ENCODE measurements at places on chromosomes 1 and 21. TPM values are rescaled to one million over a fixed set of nuclear protein-coding genes. Genes with fewer than 3 reads are reported as not detected.

- H3K4me3 ChIP-seq: no peak overlapping the region
- no peaks in the 10 kb centered on the region for H3K4me1 ChIP-seq
- no peaks in the 10 kb centered on the region for H3K27me3 ChIP-seq
- no peak overlapping the region for H3K27ac ChIP-seq
- DNase-seq: no peak
These were observed 9.4 kb upstream of the TAL1 start for GRCh38 chr1:47241114-47242113.

GJA8 gene
- not detected for total RNA-seq

- no peaks in the 10 kb centered on the region for H3K4me1 ChIP-seq
- no peaks in the 10 kb centered on the region for H3K27me3 ChIP-seq
- H3K36me3 ChIP-seq: no peaks in the 10 kb centered on the region
- H3K27ac ChIP-seq: no peak overlapping the region
These were observed 7.1 kb upstream of the SSBP3 start for GRCh38 chr1:54413295-54413694.

GRCh38 chr21:33362044-33362555, 37.3 kb downstream of the IFNAR1 start:
- no peaks in the 10 kb centered on the region for H3K27me3 ChIP-seq
- H3K4me3 ChIP-seq: peak overlapping the region; percentile 51
- no peak overlapping the region for H3K27ac ChIP-seq
- peaks cover 19% of the 10 kb centered on the region for H3K4me1 ChIP-seq
- no peaks in the 10 kb centered on the region for H3K36me3 ChIP-seq

- no peak overlapping the region for H3K4me3 ChIP-seq
- no peaks in the 10 kb centered on the region for H3K36me3 ChIP-seq
- H3K27me3 ChIP-seq: no peaks in the 10 kb centered on the region
- no peaks in the 10 kb centered on the region for H3K4me1 ChIP-seq
These were observed 329.1 kb downstream of the LRRIQ3 start for GRCh38 chr1:73868810-73869336.

DNA sequence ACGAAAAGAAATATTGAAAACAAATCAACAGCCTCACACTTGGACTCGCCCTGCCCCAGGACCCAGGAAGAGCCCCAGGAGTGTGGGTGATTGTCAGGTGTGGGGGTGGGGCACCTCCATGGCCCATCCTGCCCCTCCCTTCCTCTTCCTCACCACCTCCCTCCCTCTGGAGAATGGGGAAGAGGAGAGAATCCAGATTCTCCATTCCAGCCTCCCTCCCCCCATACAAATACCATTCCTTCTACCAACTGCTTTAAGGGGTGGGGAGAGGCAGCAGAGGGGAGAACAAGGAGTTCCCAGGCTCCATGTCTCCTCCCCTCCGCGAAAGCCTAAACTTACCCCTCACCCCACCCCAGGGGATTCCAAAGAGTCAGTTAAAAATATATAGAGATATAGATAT, 36.7 kb downstream of the MEF2D start:
- no peaks in the 10 kb centered on the region for H3K27me3 ChIP-seq
- peaks cover 59% of the 10 kb centered on the region for H3K4me1 ChIP-seq
- H3K4me3 ChIP-seq: no peak overlapping the region
- peaks cover 15% of the 10 kb centered on the region for H3K36me3 ChIP-seq
- H3K27ac ChIP-seq: peak overlapping the region; percentile 51
- DNase-seq: no peak

DNA sequence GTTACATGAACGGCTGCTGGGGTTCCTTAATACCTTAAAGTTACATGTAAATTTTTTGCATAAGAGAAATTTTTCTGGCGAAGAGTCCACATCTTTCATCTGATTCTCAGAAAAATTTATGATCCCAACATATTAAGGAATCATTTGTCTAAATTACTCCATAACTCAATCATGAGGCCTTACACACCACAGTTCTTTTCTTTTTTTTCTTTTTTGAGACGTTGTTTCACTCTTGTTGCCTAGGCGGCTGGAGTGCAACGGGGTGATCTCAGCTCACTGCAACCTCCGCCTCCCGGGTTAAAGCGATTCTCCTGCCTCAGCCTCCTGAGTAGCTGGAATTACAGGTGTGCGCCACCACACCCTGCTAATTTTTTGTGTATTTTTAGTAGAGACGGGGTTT, 2.1 kb upstream of the S100A11 start:
- H3K36me3 ChIP-seq: no peaks in the 10 kb centered on the region
- H3K27me3 ChIP-seq: no peaks in the 10 kb centered on the region
- no peak overlapping the region for H3K27ac ChIP-seq
- DNase-seq: no peak

GRCh38 chr1:25773441-25774125, 26.4 kb upstream of the SELENON start:
- H3K36me3 ChIP-seq: peaks cover 15% of the 10 kb centered on the region
- H3K27me3 ChIP-seq: no peaks in the 10 kb centered on the region
- H3K4me3 ChIP-seq: no peak overlapping the region
- H3K27ac ChIP-seq: no peak overlapping the region
- H3K4me1 ChIP-seq: peaks cover 10% of the 10 kb centered on the region

OXCT2 gene
- total RNA-seq: 4.1 TPM

MUTYH gene
- 15.2 TPM for total RNA-seq

- H3K27me3 ChIP-seq: no peaks in the 10 kb centered on the region
- H3K27ac ChIP-seq: no peak overlapping the region
- no peak for DNase-seq
- H3K36me3 ChIP-seq: no peaks in the 10 kb centered on the region
- H3K4me3 ChIP-seq: no peak overlapping the region
- peaks cover 9% of the 10 kb centered on the region for H3K4me1 ChIP-seq
These were observed 37.1 kb downstream of the CCN1 start for GRCh38 chr1:85617633-85618100.

CASQ1 gene
- 6.0 TPM for total RNA-seq

- peak within 1 kb of the TSS; percentile 49 for H3K4me3 ChIP-seq
- no peak for DNase-seq
- no peaks in the 10 kb centered on the region for H3K36me3 ChIP-seq
These were observed at the start of gene KAZN for GRCh38 chr1:14598498-14599182. TSS of gene KAZN (plus strand) at chr1:14598685.

TCHH gene
- 0.49 TPM for total RNA-seq

DNA sequence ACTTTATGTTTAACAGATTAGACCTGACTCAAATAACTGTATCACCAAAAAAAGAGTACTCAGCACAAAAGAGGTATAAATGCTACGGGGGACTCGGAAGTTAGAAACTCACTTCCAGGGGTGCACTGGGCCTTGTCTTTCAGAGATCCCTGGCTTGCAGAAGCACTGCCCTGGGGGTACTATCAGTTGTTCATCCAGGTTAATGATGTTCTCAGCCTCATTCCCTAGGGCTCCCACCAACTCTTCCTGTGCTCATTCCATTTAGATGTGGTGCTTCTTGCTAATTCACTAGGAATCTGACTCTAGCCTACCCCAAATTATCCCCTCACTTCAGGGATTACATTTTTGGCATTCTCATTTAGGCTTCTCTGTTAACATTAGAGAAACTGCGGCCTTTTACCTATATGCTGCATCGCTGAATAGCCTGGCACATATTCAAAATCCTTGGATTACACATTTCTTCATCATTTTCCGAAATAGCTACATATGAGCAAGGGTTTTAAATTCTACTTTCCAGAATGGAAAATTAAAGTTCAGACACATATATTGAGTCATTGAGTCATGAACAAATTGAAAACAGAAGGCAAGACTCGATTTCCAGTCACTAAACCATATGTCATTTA, 338.5 kb downstream of the KCTD3 start:
- no peaks in the 10 kb centered on the region for H3K36me3 ChIP-seq
- no peaks in the 10 kb centered on the region for H3K27me3 ChIP-seq
- H3K4me3 ChIP-seq: no peak overlapping the region
- H3K27ac ChIP-seq: no peak overlapping the region
- H3K4me1 ChIP-seq: no peaks in the 10 kb centered on the region

NPR1 gene
- 279 TPM for total RNA-seq

DNA sequence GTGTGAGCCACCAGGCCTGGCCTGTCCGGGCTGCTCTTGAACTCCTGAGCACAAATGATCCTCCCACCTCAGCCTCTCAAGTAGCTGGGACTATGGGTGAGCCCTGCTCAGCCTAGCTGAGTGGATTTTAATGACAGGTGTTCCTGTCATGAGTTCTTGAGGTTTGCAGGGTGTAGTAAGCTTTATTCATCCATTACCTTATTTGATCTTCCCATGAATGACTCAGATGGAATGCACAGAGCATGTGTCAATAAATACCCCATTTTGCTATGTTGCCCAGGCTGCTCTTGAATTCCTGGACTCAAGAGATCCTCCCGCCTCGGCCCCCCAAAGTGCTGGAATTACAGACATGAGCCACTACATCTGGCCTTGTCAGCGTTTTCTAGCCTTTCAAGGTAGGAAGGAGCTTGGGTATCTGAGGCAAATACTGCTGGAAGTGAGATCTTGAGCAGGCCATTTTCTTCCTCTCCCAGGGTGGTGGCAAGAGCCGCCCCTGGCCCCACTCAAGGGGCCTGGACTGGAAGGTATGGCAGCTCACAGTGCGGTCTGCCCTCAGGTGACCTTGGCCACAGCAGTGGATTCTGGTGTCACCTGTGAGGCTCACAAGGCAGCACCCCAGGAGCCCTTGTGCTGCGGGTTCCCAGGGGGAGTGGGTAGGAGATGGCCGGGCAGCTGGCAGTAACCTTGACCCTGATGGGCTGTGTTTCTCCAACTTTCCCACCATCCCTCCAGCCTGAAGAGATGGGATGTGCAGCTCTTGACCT, 20.0 kb downstream of the PIK3CD start:
- no peak overlapping the region for H3K27ac ChIP-seq
- H3K4me3 ChIP-seq: no peak overlapping the region
- no peaks in the 10 kb centered on the region for H3K27me3 ChIP-seq
- H3K36me3 ChIP-seq: no peaks in the 10 kb centered on the region
- no peak for DNase-seq
- no peaks in the 10 kb centered on the region for H3K4me1 ChIP-seq

DNA sequence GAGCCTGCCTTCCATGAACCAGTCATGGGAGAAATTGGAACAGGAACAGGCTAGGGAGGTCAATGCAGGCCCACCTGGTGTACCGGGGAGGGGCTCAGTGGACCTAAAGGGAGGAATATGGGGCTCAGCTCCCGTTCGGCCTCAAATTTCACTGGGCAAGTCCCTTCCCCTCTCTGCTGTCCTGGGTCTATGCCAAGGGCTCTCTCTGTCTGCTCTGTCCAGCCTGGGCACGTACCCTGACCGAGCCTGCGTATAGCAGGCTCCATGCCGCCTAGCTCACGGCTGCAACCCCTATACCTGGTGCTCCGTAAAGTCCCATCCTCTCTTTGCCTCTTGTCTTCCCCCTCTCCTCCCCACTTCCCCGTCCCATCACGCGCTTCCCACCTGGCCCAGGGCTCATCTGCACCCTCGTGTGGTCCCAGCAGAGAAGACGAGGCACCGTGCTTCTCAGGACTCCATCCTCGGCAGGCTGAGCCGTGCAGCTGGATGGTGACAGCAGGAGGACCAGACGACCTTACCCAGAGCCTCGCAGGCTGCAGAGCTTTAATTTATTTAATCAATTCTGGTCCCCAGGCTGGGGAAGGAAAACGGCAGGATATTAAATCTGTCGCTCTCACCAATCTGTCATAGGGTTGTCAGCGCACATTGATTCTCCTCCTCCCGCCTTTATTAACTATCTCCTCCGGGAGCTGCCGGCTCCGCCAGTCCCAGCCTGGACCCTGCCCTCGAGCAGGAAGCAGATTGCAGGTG, 25.0 kb upstream of the DISP3 start:
- no peak overlapping the region for H3K27ac ChIP-seq
- DNase-seq: no peak
- H3K4me1 ChIP-seq: no peaks in the 10 kb centered on the region
- no peak overlapping the region for H3K4me3 ChIP-seq

KDF1 gene
- not detected for total RNA-seq

- no peaks in the 10 kb centered on the region for H3K4me1 ChIP-seq
- H3K27me3 ChIP-seq: no peaks in the 10 kb centered on the region
- no peak for DNase-seq
- H3K4me3 ChIP-seq: no peak overlapping the region
- no peaks in the 10 kb centered on the region for H3K36me3 ChIP-seq
These were observed 1301.4 kb downstream of the PLA2G4A start for GRCh38 chr1:188129856-188130838.

Measured in thoracic aorta (tissue), 2 donors.